Kidney glomerular epithelial cell (primary cell): ENCODE measurements at places on chromosomes 6 and 20.

- DNase-seq: no peak
Measured at GRCh38 chr6:37776566-37776965, 43.0 kb upstream of the ZFAND3 start.

DNA sequence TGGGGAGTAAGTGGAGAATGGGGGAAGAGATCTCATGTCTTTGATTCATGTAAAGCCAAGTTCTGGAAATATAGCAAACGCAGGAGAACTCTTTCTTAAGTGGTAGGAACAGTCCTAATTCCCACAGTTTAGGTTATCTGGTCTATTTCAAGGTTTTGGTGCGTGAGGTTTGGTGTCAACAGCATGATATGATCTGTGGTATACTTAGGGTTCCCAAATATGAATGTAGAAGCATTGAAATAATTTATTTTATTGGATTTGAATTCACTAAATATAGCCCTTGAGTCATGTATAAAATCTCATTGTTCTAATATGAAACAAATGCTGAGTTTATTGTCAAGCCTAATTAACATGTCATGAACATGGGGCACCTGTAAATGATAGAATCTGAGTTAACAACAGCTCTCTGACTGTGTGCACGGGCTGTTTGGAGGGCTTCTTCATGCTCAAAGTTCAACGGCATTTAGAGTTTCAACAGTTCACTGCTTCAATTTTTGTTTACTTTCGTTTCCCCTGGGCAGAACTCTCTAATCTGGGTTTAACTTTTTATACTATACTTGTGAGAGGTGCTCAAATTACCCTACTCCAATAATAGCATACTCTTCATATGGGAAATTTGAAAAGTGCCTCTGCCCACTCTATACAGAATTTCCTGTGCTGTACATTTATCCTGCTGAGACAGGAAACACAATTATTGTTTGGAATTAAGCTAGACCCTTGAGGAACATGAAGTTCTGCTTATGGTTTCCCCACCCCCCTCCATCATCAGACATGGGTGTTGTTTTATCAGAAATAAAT is 236.3 kb upstream of the ZNF217 start:
- DNase-seq: peak; percentile 35

DNA sequence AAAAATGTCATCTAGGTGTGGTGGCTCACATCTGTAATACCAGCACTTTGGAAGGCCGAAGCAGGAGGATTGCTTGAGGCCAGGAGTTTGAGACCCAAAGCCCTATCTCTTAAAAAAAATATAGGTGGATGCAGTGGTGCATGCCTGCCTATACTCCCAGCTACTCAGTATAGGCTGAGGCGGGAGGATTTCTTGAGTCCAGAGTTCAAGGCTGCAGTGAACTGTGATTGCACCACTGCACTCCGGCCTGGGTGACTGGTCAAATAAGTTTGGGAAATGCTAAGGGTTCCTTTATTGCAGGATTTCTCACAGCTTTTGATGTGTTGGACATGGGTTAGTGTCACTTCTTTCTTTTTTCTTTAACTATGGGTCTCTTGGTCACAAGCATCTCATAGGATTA is 261.3 kb downstream of the PLCB1 start:
- DNase-seq: no peak

GRCh38 chr6:32941214-32941768 is 463 bp upstream of the HLA-DMB start:
- DNase-seq: peak; percentile 89

DNA sequence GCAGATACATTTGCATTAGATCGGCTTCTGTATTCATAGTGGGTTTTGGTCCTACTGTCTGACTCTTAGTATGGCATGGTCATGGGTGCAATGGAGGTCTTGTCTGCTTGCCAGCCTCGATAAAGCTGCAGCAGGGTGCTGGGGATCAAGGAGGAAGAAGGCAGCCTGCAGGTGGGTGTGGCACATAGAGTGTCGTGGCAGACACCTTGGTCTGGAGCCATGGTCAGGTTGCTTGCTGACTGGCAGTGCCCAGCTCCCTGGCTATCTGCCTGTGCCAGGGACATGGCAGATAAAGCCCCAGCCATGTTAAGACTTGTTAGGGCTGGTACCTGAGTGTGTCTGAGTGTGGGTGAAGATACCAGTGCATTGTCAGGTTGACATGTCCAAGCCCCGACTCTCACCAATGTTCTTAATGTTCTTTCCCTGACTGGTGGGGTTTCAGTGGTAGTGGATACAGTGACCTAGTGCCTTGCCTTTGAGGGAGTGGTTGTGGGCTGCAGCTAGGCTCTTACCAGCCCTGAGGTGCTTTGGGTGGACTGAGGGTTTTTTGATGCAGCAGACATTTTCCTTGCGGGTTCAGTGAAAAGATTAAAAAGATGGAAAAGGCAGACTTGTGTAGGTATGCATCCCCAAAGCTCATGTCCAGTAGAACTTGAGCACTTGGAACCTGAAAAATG is 1.8 kb downstream of the FAM83D start:
- no peak for DNase-seq

DNA sequence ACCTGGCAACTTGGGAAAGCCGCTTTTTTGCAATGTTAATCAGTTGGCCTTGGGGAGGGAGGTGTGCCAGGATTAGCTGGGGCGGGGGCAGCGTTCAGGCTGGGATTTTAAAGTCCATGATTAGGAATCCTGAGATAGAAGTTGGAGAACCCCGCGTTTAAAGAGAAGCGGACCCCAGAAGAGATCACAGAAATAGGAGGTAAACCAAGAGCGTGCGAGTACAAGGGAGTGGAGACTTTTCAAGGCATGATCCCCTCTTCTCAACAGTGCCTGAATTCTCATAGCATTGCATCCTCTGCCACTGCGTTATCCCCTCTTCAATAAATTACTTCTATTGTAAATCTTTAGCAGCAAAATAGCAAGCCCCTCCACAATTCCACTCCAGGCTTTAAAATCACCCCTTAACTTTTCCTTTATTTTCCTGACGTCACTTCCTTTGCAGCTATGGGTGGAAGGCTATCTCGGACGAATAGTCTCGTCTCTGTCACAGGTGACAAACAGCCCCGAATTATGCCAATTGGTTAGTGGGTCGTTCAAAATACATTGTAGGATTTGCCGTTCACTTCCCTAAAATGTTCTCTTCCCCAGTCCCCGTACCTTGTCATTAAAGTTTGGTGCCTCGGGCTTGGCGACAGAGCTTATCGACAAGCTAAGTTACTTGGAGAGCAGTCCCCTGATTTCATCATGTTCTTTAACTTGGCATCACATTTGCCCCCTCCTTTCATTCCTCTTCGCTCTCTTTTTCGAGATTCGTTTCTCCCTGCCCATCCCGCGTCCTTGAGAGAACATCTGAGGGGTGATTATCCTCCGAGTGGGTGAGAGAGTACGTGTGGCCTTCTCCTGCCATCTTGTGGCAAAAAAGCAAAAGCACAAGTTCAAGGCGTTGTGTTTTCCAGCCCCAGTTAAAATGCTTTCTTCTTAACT is 17.1 kb downstream of the OR2B2 start:
- peak; percentile 76 for DNase-seq

GRCh38 chr6:127811900-127812570 is 88.8 kb downstream of the THEMIS start:
- no peak for DNase-seq

GRCh38 chr6:127550403-127550802 is 26.6 kb upstream of the C6orf58 start:
- DNase-seq: peak; percentile 90

DNA sequence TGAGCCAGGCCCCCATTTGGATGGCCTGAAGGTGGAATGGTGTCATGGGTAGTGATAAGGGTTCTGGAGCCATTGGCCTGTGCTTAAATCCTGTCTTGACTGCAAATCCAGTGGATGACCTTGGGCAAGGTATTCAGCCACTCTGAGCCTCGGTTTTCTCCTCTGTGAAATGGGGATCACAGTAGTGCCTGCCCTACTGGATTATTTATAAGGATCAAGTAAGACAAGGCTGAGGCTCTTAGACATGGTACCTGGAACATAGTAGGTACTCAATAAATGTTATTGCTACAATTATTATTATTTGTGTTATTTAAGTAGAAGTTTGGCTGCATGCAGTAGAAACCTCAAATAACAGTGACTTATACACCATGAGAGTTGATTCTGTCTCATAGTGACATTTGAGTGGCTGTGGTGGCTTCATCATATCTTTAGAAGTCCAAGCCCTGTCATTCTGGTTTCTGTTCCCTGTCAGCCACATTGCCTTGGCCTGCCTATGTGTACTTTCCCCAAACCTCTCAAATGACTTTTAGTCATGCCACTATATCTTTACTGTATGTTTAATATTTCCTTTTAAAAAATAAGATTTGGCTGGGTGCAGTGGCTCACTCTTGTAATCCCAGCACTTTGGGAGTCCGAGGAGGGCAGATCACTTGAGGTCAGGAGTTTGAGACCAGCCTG is 37.6 kb upstream of the CHMP4B start:
- no peak for DNase-seq

DNA sequence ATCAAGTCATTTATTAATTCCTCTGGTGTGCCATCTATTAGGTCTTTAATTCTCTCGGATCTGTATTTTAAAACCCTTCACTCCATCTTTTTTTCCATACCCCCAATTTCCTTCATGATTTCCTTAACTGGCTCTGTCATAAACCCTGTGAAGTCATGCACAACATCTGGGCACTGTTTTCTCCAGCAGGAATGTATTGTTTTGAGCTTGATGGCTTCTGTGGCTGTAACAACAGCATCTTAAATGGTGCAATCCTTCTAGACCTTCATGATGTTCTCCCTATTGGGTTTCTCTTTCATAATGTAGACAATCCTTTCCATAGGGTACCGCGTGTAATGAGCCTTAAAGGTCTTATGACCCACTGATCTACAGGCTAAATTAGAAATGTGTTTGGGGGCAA is 29.0 kb downstream of the CDK19 start:
- DNase-seq: no peak

DNA sequence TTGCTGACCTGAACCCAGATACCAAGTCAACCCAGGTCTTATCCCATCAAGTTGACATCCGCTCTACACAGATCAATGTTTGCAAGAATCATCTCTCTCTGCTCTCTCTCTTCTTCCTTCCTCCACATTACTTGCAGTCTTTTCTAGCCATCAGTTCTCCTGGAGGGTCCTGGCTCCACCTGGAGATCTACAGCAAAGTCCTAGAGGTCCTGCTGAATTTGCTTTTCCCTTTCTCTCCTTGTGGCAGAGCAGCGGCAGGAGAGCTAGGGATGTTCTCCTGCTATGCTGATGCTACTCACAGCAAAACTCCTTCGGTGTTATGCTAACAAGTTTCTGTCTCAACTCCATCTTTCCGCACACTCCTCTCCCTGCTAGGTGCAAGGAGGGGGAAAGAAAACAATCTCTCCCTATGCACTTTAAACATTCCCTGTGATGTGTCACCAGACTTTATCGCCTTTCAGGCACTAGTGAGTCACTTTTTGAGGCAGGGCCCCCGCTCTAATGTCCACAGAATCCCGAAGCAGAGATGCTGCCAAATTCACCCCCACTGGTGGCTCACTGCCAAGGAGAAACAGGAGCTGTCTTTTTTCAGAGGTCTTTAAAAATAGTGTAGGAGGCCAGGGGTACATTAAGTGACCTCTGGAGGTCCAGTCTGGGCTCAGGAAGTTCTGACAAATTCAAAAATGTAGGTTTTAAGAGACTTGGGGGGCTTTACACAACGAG is 62.6 kb downstream of the FAM50B start:
- DNase-seq: peak; percentile 93

GRCh38 chr20:8389381-8390036 is 257.4 kb downstream of the PLCB1 start:
- DNase-seq: peak; percentile 33

DNA sequence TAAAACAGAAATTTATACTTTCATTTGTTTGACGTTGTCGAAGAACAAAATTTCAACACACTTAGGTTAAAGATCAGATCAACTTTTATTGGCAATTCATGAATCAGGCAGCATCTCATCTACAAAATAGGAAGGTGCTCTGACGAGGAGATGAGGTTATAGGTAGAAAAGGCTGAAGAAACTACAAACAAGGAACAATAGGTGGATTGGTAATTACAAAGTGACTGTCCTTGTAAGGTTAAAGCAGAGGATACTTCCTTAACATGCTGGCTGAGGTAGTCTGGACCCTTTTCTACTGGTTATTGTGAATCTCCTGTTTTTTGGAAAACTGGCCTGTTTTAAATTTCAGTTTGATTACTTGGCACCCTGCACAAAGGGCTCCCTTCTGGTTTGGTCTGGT is 32.5 kb upstream of the TRIM27 start:
- no peak for DNase-seq

GRCh38 chr6:84251891-84252539 is 24.6 kb upstream of the CEP162 start:
- no peak for DNase-seq

GRCh38 chr6:119727504-119728219 is 378.1 kb upstream of the MAN1A1 start:
- DNase-seq: no peak

- DNase-seq: no peak
Measured at GRCh38 chr6:168369786-168370185, 50.2 kb upstream of the DACT2 start.

DNA sequence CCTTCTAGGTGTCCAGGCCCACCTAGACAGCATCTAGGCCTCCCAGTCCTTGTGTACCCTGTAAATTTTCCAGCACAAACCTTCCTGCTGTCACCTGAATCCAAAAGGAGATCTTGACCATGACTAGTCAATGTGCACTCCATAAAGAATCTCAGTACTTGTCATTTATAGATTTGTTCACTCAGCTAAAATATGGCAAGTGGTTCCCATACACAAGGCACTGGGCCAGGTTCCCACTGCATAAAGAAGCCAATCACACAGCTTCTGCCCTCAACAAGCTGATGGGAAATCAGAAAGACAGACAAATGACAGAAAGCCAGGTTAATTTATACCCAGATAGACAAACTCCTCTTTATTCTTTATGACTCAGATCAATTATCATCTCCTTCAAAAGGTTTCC is 526.8 kb downstream of the CD83 start:
- DNase-seq: no peak

DNA sequence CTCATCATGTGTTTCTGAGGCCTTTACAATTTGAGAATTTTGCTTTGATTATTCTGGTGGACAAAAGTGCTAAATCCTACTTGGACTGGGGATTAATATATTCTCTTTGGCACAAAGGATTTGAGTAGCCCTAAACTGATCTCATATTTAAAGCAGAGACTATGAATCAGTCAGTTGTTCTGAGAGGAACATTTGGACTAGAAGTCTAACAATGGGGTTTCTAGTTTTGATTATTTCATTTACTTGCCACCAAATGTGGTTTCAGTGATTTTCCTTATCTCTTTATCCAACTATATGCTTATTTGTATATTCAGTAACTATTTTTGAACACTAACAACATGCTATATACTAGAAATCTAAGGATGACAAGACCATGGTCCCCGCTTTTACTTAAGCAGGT is 81.4 kb downstream of the PDE10A start:
- DNase-seq: no peak

DNA sequence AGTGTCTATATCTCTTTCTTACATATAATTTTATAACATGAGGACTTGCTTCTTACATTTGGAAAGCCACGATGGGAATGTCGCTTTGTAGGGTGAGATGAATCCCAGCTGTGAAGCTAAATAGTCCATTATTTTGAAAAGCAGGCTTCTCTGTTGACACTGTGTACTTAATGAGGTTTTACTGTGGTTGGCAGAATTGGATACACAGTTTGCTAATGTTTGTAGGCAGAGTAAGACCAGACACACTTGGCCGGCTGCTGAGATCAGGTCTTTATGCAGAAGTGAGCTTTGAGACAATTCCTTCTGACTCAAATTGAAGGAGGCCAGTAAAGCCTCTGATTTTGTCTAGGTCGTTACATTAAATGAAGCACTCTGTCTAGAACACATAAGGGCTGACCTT is 93.0 kb downstream of the NDUFAF5 start:
- DNase-seq: no peak
